ENCODE measurements at places on chromosomes 1 and 21. TPM values are rescaled to one million over a fixed set of nuclear protein-coding genes. Genes with fewer than 3 reads are reported as not detected.

The BGLAP gene
- total RNA-seq: 2.1 TPM

The HSD3B1 gene
- total RNA-seq: not detected

The PRR9 gene
- not detected for total RNA-seq

The LCE7A gene
- total RNA-seq: not detected

The SUSD4 gene
- total RNA-seq: 2.2 TPM

Measured in activated CD4-positive, alpha-beta T cell treated with anti-CD3 and anti-CD28 coated beads for 36 hours (primary cell).